T-helper 2 cell (primary cell): ENCODE measurements at places on chromosomes 16 and 17.
A peak's percentile ranks its signal among the peaks of the same experiment; 100 is the strongest.

DNA sequence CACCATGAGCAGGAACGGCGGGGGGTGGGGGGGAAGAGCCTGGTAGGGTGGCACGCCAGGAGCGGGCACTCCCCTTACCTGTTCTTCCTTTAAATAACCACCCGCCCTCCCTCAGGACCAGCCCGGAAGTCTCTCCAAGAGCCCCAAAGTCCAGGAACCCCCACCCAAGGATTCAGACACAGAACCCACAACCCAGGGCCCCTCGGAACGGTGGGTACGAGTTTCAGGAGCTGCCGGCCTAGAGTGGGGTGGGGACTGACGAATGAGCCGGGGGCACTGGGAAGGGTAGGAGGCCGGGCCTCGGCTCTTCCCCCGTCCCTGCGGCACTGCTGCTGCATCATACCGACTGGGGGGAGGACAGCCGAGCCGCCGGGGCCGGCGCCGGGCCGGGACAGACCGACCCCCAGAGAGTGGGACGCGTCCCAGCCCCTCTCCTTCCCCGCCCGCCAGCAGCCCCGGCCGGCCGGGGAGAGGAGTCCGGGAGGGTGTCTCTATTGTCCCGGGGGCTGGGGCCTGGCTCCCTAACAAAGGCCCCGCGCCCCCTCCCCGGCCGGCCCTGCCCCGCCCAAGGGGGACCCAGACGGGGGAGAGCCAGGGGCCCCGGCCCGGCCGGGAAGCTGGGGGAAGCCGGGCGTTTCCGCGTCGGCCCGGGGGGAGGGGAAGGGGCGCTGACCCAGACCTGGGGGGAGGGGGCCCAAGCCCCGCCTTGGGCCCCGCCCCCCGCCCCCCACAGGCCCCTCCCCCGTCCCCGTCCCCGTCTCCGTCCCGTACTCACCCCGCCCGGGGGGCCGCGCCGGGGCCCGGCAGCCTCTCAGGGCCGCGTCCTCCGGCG, 747 bp downstream of the ATXN7L3 start:
- no peak for DNase-seq

- no peak for DNase-seq
Measured at GRCh38 chr16:25078386-25078978, 33.1 kb upstream of the LCMT1 start.

- no peak for DNase-seq
Measured at GRCh38 chr16:66052745-66053144, 313.7 kb upstream of the CDH5 start.

DNA sequence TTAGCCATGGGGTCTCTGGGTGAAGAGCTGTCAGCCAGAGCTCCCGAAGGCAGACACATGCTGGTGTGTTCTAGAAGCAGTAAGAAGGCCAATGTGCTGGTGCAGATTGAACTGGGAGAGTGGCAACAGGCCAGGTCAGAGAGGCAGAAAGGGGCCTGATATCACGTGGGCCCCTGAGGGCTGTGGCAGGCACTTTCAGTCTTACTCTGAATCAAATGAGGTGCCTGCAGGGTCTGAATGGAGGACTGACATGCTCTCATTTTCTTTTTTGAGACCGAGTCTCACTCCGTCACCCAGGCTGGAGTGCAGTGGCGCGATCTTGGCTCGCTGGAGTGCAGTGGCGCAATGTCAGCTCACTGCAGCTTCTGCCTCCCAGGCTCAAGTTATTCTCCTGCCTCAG, 293.8 kb downstream of the ABCC12 start:
- no peak for DNase-seq

DNA sequence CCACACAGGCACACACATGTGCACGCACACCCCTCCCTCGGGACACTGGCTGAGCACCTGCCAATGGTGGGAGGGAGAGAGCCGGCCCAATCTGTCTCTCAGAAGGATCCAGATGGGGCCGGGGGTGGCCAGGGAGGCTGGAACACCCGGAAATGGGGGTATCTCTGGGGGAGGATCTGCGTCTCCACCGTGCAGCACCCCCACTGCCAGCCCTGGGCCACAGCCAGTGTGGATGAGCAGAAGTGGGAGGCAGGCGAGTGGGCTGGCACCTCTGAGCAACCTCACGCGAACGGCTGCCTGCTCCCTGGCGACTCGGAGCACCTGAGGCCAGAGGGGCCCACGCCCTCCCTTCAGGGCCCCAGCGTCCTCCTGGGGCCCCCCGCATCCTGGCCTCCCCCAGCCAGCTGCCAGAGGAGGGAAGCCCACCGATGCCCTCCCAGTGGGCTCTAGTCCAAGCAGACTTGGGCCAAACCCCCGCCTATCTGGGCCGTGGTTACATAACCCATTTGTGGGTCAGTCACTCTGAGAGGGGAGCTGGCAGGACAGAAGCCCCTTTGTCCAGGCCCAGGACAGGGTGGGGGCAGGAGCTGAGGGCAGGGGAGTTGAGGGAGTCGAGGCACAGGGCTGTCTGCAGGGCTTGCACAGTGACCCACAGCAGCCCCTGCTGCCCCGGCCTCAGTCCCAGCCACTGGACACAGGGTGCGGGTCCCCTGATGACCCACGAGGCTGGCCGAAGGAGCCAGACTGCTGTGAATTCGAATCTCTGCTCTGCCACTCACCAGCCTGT, 5.6 kb downstream of the CASKIN1 start:
- no peak for DNase-seq

DNA sequence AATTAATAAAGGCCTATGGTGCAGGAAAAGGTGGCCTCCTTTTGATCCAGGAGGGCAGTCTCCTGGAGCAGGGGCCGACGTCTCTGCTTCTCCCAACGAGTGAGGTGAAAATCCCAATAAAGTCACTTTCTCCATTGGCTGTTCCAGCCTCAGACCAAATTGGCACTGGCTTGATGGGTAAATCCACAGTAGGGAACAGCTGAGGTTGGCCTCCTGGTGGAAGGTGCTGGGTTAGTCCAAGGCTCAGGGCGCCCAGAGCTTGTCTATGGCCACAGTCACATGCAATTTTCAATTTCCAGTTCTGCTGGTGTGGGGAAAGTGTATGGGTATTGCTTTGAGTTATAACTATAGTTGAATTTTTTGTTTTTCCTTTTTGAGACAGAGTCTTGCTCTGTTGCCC, 79.0 kb downstream of the NETO2 start:
- no peak for DNase-seq

- DNase-seq = no peak
Measured at GRCh38 chr16:56817938-56818337, 47.1 kb upstream of the SLC12A3 start.

GRCh38 chr17:76830987-76831715, 37.1 kb upstream of the MGAT5B start:
- no peak for DNase-seq

GRCh38 chr17:77119668-77120301, 21.0 kb upstream of the SEC14L1 start:
- DNase-seq = no peak

- DNase-seq = no peak
Measured at GRCh38 chr16:81448154-81449131, 3.8 kb downstream of the CMIP start.

DNA sequence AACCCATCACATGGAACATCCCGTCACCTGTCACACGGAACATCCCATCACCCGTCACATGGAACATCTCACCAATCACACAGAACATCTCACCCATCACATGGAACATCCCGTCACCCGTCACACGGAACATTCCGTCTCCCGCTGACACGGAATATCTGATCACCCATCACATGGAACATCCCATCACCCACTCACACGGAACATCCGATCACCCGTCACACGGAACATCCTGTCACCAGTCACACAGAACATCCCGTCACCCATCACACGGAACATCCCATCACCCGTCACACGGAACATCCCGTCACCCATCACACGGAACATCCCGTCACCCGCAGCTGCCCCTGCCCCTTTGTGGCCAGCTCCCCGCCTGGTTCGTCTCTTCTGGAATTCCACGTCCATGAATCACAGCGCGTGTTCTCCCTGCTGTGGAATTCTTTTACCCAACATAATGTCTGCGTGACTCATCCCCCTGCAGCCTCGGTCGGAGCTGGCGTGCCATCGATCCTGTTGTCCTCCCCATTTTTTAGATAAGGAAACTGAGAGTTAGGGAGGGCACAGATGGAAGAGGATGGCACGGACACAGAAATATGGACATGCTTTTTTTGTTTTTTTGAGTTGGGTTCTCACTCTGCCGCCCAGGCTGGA, 5.6 kb downstream of the CPNE7 start:
- no peak for DNase-seq

DNA sequence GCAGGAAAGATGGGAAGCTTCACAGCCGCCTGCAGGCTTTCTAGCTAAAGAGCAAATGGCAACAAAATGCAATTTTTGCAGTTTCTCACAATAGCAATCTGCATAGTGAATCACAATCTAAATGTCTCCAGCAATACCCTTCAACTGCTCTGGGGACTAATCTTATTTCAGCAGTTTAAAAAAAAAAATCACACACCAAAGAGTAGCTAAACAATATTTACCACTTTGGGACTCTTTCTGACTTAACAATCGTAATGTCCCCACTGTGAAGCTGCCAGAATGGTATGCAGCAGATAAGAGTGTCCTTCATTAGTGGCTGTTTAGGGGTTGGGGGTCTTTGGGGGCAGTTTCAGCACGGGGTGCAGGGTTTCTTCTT, 9.8 kb downstream of the CPPED1 start:
- DNase-seq = no peak

- DNase-seq = no peak
Measured at GRCh38 chr17:8062807-8063483, 24.1 kb downstream of the ALOX15B start.

DNA sequence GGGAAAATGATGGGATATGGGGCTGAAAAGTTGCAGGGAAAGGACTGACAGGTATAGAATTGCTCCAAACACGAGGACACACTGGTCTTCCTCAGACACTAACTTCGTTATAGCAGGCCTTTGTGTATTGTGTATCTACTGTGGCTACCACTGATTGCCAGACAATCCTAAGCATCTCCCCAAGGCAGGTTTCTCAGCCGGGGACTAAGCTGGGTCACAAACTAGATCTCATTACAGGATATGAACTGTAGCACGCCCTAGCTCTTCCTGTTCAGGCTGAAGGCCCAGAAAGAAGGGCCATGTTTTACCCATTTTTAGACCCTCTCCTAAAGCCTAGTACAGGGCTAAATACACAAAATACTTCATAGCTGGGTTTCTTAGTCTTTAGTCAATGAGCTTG, 5.1 kb upstream of the RANGRF start:
- peak; percentile 70 for DNase-seq

DNA sequence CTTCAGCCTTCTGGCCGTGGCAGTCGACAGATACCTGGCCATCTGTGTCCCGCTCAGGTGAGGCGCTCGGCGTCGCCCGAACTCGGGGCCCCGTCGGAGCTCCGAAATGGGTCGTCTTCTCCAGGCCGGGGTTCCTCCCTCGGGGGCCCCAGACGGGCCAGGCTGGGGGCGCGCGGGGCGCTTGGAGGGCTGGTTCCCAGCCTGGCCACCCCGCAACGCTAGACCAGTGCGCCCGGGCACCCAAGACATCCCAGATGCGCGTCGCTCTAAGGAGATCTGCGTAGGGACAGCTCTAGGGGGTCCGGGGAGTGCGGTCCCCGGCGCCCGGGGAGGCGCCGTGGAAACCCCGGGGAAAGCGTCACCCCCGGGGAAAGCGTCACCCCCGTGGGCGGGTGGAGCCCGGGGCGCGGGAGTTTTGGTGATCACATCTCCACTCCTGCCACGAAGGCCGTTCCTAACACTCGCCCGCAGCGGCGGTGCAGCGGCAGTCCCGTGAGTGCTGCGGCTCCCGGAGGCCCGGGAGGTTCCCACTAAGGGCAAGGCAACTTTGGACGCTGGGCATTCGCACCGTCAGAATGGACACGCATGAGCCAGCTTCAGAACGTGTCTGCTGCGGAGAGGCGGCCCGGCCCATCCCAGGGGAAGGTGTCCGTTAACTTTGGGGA, 729 bp downstream of the ADORA2B start:
- peak; percentile 12 for DNase-seq

DNA sequence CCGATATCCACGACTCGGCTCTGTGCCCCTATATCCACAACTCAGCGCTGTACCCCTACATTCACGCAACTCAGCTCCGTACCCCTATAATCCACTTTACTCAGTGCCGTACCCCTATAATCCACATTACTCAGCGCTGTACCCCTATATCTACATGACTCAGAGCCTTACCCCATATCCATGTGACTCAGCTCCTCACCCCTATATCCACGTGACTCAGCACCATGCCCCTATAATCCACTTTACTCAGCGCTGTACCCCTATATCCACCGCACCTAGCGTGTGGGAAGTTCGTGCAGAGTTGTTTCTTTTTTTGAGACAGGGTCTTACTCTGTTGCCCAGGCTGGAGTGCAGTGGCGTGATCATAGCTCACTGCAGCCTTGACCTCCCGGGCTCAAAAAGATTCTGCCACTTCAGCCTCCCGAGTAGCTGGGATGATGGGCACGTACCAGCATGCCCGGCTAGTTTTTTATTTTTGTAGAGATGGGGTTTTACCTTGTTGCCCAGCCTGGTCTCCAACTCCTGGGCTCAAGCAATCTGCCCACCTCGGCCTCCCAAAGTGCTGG, 17.4 kb downstream of the CYB5D2 start:
- no peak for DNase-seq

DNA sequence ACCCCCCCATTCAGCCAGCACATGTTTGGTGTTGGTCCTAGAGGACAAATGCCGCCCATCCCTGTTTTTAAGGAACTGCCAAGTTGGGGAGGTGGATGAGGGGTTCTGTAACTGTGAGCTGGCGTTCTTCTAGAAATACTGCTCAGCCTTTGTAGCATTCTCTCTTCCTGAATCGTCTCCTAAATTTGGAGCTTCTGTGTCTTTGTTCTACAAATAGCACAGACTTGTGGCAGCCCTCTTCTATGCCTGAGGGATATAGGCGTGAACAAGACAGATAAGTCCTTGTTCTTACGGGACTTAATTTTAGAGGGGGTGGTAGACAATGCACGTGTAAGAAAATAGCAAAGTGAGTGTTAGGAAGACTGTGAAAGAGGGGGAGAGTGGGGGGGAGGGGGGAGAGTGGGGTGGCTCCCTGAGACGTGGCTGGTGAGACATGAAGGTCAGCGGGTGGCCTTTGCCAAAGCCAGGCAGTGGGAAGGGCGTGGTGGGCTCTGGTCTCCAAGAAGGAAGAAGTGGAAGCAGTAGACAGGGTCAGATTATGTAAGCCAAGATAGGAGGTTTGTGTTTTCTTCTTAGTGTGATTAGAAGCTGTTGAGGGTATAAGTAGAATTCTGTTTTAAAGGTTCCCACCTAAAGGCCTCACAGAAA, 9.9 kb downstream of the MFSD11 start:
- DNase-seq = no peak

GRCh38 chr16:55842369-55843104, 9.6 kb upstream of the CES1 start:
- DNase-seq = peak; percentile 8

- no peak for DNase-seq
Measured at GRCh38 chr17:54967621-54968261, 713 bp downstream of the COX11 start.

- no peak for DNase-seq
Measured at GRCh38 chr17:75091855-75092327, 4.1 kb downstream of the SLC16A5 start.

DNA sequence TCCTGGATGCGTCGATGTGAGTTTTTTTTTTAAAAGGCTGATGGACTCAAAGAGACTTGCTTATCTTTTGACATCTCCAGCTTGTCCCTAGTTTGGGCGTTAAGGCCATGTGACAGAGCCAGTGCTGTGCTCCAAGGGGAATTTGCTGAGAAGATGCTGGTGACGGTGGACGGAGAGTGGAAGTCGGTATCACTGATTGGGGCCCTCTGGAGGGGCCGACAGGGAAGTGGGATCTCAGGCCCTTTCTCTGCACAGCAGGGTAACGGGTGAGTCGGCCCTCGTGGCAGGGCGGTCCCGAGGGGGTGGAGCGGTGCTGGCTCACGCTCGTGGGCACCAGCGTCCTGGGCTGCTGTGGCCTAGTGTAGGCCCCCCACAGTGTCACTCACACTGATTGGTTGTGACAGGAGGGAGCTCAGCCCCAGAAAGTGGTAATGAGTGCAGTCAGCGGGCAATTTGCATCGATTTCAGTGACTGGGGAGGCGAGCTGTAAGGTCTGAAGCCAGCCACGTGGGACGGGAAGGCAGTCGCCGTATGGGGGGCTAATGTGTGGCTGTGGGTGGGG, 91.3 kb downstream of the TBC1D16 start:
- no peak for DNase-seq
